ENCODE measurements at places on chromosomes 4 and X. TPM values are rescaled to one million over a fixed set of nuclear protein-coding genes. Genes with fewer than 3 reads are reported as not detected.

- DNase-seq: no peak
Observed at GRCh38 chr4:145451895-145452294, 29.8 kb upstream of the SMAD1 start.

GRCh38 chr4:185730849-185731608 is 81.0 kb downstream of the SORBS2 start:
- no peak for DNase-seq

DNA sequence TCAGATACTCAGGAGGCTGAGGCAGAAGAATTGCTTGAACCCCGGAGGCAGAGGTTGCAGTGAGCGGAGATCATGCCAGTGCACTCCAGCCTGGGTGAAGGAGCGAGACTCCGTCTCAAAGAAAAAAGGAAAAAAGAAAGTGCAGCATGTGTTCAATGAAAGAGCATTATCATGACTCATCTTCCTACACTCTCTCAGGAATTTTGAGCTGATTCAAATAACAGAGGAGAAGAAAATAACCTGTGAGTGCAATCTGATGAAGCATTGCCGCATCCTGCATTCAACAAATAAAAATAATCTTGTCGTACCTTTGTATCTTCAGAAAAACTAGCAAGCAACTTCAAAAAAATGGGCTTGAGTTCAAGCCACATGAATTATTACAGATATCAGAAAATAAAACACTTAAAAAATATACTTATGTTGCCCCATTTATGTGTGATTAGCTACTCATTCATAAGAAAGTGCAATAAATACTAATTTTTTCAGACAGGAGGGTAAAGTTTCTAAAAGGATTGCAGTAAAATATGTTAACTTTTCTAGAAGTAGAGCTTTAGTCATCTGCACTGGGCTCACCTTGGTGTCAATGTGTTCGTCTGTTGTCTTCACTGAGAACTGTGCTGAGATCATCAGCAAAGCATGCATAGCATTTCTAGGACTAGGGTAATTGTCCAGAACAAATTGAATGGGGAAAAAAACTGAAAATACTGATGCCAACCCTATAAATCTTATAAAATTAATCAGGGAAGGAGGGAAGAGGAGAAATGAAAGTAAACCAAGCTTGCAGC is 90.4 kb upstream of the VCX3B start:
- no peak for DNase-seq

NDNF gene
- total RNA-seq: 4.9 TPM

DNA sequence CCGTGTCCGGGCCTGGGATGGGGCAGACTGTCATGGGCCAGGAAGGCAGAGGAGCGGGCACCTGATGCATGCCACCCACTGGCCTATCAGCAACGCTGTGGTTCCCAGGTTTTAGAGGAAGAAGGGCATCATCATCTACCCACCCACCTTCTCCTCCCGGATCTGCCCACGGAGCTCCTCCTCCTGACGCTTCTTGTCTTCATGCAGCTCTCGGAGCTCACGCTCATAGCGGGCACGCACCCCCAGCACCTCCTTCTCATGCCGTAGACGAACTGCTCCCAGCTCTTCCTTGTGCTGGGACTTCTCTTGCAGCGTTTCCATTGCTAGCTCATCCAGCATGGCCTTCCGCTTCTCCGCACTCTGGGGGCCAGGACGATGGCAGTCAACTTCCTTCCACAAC is 11.4 kb upstream of the KCND1 start:
- no peak for DNase-seq

PTPN13 gene
- 66.3 TPM for total RNA-seq

DNA sequence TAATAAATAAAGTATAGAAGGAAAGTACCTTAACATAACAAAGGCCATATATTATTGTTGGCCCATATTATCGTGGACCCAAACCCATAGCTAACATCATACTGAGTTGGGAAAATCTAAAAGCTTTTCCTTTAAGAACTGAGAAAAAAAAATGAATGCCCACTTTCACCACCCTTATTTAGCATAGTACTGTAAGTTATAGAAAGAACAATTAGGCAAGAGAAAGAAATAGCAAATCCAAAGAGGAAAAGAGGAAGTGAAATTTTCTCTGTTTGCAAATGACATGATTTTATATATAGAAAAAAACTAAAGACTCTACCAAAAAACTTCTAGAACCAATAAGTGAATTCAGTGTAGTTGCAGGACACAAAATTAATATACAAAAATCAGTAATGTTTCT is 1854.6 kb downstream of the PCDH7 start:
- DNase-seq: no peak

SHROOM2 gene
- total RNA-seq: 8.8 TPM

DNA sequence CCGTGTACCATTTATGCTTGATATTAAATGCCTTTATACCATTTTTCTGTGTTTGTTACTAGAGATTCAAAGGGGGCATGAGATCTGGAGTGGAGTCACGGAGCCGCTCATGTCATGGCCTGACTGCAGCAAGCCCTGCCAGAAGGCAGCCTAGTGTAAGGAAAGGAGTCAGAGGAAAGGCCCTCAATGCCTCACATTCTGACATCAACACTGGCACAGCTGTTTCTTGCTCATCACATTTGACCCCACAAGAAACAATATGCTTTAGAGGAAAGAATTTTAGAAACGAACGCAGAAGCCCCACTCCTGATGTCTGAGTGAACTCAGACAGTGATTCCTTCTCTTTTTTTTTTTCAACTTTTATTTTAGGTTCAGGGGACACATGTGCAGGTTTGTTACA is 322.4 kb upstream of the CPEB2 start:
- DNase-seq: no peak

ZXDA gene
- 5.6 TPM for total RNA-seq

PIR gene
- 24.1 TPM for total RNA-seq

UGT2B11 gene
- not detected for total RNA-seq

DNA sequence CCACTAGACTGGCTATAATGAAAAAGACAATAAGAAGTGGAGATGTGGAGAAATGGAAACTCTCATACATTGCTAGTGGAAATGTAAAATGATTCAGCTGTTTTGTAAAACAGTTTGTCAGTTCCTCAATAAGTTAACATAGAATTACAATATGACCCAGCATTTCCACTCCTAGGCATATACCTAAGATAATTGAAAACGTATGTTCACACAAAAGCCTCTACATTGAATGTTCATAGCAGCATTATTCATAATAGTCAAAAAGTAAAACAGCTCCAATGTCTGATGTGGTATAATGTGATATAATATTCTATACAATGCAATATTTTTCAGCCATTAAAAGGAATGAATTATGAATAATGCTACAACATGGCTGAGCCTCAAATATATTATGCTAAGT is 10.2 kb downstream of the EDA start:
- no peak for DNase-seq

HHIP gene
- 0.25 TPM for total RNA-seq

INTU gene
- total RNA-seq: 8.8 TPM

USP27X gene
- total RNA-seq: 2.9 TPM

DNA sequence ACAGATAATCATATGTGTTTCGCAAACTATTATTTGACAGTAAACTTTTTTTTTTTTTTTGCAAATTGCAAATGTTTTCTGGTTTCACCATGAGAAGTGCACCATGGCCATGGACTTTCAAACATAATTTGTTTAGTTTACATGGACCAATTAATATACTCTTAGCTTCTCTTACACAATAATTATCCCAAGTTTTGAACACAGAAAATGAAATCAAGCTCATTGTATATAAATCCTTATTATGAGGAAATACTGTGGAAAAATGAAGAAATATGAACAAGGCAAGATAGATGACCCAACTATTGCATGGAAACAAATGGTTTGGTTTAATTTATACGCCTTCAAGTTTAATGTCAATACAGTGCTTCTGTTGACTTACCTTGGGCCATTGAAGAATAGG is 3.9 kb downstream of the FGF5 start:
- no peak for DNase-seq

DNA sequence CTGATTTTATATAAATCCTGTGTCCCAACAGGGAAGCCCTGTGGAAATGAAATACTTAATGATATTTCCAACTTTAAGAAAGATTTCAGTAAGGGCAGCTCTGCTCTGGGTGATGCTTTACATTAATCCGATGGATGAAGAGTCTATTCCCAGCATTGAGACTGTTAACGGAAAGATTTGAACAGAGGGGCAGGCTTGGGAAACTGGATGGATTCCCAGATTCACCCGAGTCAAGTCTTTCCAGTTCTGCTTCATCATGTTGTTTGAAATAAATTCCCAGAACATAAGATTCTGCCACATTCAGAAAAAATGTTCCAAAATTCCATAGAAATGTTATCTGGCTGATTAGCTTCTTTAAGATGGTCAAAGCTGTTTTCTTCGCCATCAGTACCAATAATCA is 246.0 kb downstream of the FBXW7 start:
- no peak for DNase-seq

GRCh38 chrX:129723511-129723910 is 15.3 kb upstream of the XPNPEP2 start:
- no peak for DNase-seq

DNA sequence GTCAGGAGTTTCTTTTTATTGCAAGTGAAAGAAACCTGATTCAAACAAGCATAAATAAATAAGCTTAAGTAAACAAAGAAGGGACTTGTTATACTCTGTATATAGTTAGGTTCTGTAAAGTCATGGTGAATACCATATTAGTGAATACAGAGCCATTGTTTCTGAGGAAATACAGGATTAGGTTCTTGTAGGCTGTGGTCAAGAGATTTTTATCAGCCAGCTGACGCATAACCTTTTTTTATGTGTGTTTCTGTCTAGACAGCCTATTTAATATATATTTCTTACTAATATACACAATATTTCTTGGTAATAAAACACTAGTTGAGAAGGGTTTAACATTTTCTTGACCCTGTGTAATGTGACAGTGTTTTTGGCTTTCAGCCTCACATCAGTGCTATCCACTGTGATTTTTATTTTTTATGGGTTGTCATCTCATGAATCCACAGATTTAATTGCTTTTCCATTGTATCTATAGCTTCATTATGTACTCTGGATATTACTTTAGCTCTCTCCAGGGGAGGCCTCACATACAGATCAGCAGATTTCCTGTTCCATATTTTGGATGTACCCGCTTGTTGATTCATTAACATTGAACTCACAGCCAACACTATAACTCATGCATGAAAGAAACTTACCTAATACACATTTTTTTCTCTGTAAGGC is 8.0 kb downstream of the HERC3 start:
- DNase-seq: no peak

DNA sequence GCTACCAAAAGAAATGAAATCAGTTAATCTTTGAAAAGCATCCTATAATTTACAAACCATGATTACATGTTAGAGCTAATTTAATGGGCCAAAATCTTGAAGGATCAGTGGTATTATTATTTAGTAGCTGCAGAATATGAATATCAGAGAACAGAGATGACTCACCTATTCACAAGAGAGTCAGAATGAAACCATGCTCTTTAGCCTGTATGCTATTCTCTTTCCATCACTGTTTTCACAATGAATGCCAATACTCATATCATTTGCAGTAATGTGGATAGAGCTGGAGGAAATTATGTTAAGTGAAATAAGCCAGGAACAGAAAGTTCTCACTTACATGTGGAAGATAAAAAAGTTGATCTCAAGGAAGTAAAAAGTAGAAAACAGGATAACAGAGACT is 414.1 kb downstream of the CENPC start:
- DNase-seq: no peak

DNA sequence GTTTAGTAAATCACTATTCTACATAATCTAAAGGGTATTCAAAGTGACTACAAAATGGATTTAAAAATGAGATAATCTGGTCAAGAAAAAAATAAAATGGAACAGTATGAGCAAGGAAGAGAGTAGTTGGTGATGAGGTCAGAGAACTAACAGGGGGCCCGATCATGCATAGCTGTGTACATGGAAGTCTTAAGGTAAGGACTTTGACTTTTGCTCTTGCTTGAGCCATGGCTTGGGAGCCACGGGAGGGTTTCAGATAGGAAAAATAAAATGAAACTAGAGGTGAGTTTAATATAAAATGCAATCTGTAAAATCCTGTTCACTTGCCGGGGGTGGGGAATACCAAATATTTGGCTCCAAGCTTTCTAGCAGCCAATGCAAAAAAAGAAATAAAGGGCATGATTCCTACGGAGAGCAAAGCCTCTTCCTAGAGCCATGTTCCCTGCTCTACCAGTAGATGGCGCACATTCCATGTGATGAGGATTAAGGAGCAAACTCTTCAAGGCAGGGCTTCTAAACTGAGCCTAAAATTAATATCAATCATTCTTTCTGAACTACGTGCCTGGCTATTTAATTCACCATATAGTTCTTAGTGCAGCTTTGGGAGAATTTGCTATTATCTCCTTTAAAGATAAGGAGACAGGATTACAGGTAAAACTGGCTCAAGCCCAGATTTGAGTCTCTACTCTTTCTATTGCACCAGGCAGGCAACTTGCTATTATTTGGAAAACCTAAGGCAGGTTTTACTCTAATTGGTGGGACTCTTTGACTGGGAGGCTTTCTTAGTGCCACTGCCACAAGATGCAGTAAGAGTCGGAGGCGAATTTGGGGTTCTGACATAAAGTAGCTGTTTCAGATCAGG is 6.8 kb upstream of the CLCN5 start:
- DNase-seq: no peak

TMEM144 gene
- 5.6 TPM for total RNA-seq

DNA sequence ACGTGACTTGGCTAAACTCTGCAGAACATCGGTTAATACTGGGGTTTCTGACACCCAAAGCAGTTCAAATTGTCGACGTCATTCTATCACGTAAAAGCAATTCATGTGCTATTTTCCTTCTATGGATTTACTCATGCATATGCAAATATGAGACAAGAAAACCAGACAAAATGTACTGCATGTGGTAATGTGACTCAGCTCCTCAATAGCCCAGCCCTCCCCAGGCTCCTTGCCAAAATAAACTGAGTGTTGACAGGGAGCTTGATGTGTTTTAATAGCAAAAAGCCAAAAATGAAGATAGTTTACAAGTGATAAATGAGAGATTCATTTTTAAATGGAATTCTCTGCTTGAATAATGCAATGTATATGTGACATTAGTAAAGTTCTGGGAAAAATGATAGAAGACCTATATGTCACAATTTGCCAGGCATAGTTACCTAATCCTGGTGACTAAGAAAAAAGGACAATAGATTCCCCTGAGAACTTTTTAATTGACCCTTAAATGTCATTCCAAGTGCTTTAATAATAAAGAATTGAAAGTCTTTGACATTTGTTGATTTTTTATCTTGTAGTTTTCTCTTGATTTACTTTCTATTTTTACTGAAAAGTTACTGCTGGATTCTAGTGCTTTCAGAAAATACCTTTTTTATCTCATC is 1700.6 kb upstream of the TENM3 start:
- no peak for DNase-seq

DNA sequence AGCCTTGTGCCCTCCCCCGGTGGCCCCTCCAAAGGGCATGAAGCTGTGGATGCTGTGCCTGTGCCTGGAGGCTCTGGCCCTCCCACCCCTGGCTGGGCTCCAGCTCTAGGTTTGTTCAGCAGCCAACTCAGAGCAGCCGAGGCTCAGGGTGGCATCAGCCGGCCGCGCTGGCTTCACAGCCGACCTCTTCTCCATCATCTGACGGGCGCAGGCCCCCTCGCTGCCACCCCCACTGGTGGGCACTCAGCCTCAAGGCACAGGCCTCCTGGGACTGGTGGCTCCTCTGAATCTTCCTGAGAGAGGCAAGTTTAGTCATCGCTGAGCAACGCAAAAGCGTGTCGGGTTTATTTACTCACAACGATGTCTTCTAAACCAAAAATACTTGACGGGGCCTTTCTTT is 46.0 kb downstream of the PCGF3 start:
- no peak for DNase-seq

GRCh38 chr4:107757283-107757682 is 37.2 kb upstream of the PAPSS1 start:
- DNase-seq: no peak

TCEAL8 gene
- total RNA-seq: 40.3 TPM

All from vagina (tissue), 2 donors.